ENCODE measurements at places on chromosomes 12 and 14.

GRCh38 chr12:70741256-70741655 lies 104.0 kb upstream of the PTPRB start:
- DNase-seq: no peak

DNA sequence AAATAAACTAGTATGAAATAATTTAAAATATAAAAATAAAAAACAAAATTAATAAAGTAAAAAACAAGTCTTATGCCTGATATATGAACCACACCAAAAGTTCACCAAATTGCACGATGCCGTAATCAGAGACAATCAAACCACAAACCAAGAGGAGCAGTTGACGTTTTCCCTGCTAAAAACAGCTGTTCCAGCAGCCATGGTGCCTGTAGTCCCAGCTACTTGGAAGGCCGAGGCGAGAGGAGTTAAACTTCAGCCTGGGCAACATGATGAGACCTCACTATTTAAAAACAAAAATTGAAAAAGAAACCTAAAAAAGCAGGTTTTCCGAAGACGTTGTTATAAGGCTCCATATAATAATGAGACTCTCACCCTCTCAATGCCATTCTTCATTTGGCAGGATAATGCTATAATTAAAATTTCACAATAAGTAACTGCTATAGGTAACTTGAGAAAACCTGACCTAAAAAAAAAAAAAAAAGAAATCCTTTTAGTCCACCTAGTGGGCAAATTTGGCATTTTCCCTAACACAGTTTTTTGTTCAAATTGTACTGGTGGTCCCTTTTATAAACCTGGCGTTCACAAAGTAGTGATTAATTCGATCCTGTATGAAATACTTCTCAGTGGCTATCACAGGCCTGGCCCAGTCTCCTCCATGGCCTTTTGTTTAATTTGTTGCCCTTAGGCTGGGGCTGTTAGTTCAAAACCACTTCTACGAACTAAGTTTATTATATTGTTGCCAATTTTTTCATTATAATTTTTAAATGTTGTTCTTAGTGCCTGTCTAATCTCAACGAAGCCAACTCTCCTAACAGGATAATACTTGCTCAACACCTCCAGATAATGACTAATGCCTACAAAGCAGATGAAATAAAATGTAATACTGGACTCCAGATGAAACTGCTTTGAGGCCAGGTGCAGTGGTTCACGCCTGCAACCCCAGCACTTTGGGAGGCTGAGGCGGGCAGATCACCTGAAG lies 62.1 kb downstream of the TNFAIP2 start:
- DNase-seq: no peak

DNA sequence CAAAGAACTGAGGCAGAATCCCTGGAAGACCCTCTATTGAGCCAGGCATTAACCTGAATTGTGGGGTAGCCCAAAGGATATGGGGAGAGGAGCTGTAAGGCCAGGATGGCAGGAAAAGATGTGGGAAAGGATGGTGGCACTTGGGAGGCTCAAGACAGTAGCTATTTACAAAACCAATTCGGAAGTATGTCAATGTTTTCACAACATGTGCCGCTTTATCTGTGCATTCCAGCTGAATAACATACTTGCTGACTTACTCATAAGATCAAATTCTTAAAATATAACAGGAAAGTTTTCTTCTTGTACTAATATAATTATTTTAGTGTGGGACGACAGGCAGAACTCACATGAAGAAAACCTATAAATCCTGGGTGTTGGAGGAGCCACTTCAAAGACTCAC lies 10.6 kb downstream of the BBS10 start:
- no peak for DNase-seq

DNA sequence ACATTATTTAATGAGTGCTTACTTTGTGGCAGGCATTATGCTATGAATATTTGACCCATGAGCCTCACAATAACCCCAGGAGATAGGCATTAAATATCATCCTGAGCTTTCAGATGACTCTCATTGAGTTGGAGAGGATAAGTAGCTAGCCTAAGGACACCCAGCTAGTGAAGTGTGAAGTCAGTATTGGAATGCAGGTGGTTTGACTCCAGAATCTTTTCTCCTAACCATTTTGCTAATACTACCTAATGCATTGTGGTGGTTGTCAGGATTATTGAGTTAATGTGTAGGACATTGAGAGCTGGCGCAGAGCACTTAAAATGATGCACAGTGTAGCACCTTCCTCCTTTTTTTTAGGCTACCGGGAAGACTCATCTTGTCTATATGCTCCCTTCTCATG lies 3.8 kb upstream of the CDKL1 start:
- no peak for DNase-seq

GRCh38 chr12:57842342-57843294 lies 3.9 kb downstream of the CTDSP2 start:
- DNase-seq: peak; percentile 20

DNA sequence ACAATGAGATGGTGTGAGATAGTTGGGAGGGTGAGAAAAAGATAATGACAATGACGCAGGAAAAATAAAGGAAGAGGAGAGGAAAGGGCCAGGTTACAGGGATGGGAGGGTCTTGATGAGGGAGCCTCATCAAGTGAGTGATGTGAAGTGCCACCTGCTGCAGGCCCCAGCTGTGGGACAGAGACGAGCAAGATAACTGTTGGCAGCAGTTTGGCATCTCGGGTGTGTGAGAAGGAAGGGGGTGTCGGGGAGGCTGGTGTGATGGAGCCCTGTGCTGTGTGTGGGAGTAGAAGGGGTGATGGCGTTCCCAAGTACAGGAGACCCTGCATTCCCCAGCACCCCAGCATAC lies 11.4 kb upstream of the TAC3 start:
- no peak for DNase-seq

DNA sequence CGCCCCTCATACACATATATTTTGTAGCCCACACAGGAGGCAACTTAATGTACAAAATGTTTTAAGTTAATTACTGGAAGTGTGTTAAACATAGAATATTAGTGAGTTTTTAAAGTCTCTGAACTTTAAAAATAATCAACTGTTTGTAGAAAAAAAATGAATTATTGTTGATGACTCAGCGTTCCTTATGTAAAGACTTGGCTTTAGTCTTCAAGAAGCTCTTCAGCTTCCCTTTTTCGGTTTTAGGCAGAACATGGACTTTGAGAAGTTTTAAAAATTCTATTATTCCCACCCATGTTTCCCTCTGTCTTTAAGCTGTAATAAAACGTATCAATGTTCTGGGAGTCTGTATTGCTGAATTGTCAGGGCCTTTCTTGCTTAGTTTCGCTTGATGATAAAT lies 269.5 kb downstream of the FBXL14 start:
- DNase-seq: no peak

- no peak for DNase-seq
Measured at GRCh38 chr14:92247947-92248346, 75.0 kb upstream of the SLC24A4 start.

GRCh38 chr14:59583755-59584154 lies 7.1 kb upstream of the CCDC175 start:
- DNase-seq: no peak

DNA sequence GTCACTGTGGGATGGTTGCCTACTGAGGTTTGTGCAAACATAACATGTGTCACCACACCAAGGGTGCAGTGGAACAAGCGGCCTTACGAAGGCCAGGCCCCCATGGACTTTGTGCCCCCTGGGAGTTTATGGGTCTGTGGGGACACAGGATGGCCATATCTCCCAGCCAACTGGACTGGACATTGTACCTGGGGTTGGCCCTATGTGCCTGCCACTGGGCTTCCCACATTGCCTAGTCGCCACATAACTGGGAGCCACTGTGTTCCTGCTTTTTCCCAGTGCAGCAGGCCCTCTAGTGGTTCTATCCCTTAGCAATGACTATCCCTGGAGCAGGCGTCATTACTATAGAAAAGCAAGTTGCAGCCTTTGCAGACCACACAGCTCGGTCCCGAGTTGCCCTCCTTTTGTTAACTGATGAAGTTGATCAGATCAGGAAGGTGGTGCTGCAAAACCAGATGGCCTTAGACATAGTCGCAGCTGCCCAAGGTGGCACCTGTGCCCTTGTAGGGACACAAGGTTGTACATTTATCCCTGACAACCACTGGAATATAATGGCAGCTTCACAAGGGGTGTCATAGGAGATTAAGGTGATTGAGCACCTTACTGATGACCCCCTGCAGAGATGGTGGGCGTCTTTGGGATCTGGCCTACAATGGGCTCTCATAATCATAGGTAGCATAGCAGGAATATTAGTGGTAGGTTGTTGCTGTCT lies 15.2 kb upstream of the RNASE12 start:
- DNase-seq: no peak

GRCh38 chr14:35368139-35368460 lies 36.4 kb downstream of the NFKBIA start:
- DNase-seq: no peak

DNA sequence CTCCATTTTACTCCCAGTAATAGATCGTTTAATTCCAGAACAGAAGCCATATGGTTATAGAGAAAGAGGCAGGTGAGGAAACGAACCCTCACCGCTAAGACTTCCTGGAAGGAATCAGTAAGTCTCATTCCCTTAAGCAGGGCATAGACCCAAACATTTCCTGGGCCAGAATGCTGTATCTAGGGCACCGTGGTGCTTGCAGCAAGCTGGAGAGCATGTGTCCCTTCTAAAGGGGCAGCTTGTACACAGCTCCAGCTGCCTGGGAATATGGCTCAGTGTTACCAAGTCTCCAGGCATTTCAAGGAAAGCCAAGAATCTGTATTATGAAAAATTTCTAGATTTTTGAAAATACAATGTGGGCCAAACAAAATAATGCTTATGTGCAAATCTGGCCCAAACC lies 73.4 kb downstream of the PPM1H start:
- no peak for DNase-seq

- no peak for DNase-seq
Measured at GRCh38 chr12:26701604-26702215, 131.3 kb downstream of the ITPR2 start.

GRCh38 chr14:32808644-32809043 lies 130.0 kb upstream of the NPAS3 start:
- DNase-seq: no peak

- no peak for DNase-seq
Measured at GRCh38 chr12:66453120-66453519, 150.8 kb downstream of the HELB start.

DNA sequence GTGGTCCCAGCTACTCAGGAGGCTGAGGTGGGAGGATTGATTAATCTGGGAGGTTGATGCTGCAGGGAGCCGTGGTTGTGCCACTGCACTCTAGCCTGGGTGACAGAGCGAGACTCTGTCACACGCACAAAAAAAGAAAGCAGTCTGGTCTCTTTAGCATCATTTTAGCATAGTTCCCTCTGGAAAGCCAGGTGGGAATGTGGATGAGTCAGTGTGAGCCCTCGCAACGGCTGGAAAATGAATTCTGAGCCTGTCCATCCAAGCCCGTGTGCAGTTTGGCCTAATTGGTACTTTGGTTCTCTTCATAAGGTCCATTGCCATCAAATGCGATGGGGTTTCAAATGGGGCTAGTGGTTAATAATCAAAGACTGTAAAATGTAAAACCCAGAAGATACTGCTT lies 2.4 kb downstream of the MYL2 start:
- DNase-seq: no peak

DNA sequence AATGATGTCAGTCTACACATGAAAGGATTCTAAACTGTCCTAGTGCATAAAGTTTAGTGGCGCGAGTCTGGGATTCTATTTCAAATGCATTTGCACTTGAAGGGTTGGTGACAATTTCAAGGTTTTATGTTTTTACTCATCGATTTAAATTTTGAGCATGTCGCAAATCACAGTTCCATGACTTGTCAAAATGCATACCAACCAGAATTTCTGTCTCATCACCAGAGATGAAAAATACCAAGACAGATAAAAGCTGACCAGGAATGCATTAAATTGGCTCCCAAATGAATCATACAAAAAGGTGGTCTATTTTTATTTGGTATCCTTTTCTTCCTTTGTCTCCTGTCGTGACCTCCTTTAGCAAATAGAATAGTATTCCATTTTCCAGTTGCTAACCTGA lies 25.2 kb downstream of the TMEM30B start:
- DNase-seq: no peak

- DNase-seq: no peak
Measured at GRCh38 chr12:26523708-26524150, 309.3 kb downstream of the ITPR2 start.

DNA sequence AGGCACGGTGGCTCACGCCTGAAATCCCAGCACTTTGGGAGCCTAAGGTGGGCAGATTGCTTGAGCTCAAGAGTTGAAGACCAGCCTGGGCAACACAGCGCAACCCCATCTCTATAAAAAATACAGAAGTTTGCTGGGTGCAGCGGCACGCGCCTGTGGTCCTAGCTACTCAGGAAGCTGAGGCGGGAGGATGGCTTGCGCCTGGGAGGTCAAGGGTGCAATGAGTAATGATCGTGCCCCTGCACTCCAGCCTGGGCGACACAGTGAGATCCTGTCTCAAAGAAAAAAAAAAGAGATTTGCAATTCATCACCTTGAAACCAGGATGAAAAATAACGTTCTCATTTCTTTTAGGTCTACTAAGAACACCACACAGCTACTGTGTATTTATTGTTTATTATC lies 4.0 kb downstream of the STX2 start:
- no peak for DNase-seq

DNA sequence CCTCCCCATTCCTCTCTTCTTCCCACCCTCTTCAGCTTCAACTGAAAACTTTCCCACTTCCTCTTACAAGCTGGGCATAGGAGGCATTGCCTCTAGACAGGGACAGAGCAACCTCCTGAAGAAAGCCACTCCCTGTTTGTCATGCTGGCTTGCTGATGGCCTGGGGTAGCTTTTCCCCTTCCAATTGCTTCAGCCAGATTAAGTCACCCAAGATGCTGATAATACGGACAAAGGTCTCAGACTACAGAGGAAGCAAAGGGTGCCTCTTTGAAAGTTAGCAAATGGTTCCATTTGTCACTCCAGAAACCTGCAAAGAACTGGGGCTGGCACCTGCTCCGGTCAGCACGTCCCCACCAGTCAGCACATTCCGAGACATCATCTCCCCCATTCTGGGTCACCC lies 6.0 kb downstream of the KRT2 start:
- DNase-seq: no peak

DNA sequence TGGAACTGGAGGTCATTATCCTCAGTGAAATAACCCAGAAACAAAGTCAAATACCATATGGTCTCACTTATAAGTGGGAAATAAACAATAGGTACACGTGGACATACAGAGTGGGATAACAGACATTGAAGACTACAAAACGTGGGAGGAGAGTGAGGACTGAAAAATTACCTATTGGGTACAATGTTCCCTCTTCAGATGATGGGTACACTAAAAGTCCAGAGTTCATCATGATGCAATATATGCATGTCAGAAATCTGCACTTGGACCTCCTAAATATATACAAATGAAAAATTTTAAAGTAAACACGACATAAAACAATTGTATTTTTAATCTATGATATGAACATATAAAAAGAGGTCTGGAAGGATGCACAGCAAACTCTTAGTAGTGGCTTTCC lies 71.2 kb downstream of the SLC38A4 start:
- no peak for DNase-seq

DNA sequence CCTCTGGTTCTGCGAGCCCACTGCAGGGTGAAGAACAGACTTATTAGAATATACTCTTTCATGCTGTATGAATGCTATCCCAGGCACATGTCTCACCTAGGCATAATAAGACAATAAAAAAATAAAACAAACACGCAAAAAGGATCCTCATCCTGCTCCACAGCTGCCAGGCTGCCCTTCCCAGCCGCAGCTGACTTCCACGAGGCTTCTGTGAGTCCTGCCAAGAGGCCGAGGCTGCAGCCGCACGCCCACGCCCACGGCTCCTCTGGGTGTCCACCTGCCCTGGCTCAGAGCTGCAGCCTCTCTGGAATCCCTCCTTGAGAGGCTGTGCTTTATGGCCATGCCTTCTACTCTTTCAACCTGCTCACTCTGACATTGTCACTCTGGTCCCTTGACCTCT lies 6.9 kb downstream of the SMIM41 start:
- DNase-seq: no peak

GRCh38 chr14:76808011-76808410 lies 4.7 kb downstream of the ANGEL1 start:
- no peak for DNase-seq

- DNase-seq: no peak
Measured at GRCh38 chr12:77352946-77353345, 287.6 kb upstream of the E2F7 start.
